ENCODE measurements at places on chromosomes 2 and 18.

GRCh38 chr18:37586656-37587225 is 21.1 kb upstream of the CELF4 start:
- DNase-seq: no peak

DNA sequence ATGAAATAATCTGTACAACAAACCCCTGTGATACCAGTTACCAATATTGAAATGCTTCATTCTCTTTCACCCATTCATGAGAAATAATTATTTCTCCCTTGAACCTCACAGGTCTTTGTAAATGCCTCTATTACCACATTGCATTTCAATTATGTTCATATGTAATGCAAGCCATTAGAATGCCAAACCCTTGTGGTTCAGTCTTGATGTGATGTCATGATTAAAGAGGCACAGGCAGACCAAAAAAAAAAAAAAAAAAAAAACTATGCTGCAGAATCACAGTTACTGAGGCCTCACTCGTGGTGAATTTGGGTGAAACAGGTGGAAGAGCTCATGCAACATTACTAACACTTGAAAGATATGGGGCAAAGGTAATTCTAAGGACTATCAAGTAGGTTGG is 9.4 kb upstream of the EPG5 start:
- DNase-seq: no peak

DNA sequence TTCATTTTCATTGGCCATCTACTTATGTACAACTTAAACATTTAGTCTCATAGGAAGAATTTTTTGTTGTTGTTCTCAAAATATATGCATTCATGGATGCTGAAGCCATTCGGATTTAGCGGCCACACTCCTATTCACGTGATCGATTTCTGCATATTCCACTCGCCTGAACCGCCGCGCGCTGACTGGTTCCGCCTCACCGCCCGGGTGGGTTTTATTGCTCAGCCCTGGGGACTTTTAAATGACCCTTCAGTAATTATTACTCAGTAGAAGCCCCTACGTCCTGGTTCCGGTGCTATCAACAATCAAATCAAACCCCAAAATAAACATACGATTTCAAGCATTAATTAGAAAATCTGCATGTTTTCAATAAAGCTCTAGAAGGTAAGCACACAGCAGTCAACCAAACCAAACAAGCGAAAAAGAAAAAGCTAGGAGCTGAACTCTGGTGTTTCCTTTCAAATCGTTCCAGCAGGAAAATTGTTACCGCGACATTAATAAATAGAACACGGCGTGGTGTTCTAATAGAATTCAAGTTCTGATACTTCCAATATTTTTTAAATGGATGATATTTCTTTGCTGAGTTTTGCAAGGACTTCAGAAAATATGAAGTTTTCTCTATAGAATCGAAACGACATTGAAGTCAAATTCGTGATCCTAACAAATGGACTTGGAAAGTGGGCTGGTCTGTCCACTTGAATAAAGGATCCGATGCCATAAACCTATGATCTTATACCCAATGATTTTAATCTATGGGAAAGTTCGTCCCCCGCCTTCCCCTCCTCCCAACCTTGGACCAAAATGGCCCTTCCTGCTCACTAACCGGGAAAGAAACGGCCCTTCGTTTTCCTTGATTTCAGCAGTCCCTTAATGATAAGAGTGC is 9.3 kb downstream of the PAX3 start:
- DNase-seq: peak; percentile 70

- DNase-seq: no peak
Observed at GRCh38 chr18:55838319-55838718, 250.3 kb upstream of the TCF4 start.

DNA sequence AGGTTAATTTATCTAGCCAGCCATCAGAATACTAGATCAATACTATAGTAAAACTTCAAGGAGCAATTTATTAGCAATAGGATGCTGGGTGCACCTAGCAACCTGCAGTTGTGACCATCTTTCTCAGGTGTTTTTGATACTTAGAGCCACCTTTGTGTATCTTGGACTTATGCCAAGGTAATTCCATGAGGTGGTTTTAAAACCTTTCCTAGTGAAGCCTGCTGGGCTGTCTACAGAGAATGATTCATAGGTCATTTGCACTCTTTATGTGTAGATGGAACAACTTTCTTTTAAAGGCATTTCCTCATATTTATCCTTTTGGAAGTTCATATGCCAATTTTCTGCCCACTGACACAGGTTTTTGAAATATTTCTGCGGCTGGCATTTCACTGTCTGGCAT is 1030.1 kb upstream of the POU3F3 start:
- DNase-seq: no peak

DNA sequence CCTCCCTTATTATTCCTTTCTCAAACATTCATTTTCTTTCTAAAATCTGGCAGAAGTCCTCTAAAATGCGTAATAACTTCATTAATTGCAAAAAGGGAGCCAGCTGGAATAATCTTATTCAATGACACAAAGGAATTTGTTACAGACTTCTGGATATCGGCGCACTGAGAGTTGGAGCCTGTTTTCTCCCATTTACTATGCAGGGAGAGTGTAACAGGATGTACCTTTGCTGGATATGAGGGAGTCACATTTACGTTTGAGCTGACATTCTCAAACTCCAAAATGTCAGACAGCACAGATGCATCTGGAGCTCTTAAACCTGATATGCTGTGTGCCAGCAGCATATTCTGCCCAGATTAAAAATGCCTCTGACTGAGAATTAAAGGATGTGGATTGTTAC is 275.3 kb downstream of the TMX3 start:
- DNase-seq: peak; percentile 15

DNA sequence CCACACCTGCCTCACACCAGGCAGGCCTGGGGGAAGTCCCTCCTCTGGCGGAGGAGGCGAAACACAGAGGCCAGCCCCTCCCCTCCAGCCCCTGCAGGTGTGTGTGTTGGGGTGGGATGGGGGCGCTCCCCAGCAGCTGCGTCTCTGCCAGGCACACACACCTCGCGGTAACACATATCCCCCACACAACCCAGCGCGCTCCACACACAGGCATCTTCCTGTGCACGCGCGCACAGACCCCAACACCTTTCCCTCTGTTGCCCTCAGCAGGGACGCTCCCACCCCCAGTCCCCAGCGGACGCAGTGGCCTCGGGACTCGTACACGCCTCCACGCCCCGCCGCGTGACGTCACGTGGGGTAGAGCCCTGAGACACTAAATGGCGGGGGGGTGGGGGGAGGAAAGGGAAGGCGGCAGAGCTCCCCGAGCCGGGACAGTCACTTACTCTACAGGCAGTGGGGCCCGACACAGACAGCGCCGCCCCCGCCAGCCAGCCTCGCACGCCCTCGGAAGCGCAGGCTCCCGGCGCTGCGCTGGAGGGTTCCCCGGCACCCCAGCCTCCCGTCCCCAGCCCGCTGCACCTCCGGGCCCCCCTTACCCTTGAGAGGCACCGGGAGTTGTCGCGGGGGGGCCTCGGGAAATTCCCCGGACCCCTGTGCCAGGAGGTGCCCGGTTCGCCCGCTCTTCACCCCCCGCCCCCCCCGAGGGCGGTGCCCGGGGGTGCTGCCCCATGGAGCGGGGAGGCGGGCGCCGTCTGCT is at the start of gene WNT10A:
Gene WNT10A (plus strand): TSS at position 751 of the 757 bp plus-strand sequence. CDS start 144 bp downstream, outside the sequence.
- peak; percentile 48 for DNase-seq

DNA sequence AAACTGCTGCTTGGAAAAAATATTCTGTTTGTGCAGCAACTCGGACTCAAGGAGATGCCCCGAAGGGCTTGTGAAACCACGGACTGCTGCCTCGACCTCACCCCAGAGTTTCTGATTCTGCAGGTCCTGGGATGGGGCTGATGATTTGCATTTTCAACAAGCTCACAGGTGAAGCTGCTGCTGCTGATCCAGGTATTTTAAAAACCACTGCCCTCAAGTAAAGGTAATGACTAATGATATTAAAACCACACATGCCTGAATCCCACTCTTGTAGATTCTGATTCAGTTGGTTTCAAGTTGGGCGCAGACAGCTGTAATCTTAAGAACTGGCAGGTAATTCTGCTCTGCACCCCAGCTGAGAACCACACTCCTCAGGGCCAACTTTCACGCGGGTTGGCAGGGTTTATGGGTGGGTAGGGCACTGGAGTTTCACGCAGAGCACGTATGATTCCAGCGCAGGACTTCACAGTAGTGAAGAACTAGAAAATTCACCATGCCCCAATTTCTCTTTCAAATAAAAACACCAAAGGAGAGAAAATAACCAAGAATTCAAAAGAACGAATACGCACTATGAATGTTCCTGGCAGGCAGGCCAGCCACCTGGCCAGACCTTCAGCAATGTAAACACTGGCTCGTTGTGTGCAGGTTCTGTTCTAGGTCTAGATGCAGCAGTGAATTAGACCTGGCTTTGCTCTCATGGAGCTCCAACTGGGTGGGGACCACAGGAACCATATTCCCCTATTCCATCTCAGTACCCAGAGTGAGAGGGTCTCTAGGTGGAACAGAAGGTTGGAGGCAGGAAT is 74.6 kb upstream of the ZFP36L2 start:
- no peak for DNase-seq

GRCh38 chr18:24322584-24323136 is 75.0 kb downstream of the OSBPL1A start:
- DNase-seq: no peak

DNA sequence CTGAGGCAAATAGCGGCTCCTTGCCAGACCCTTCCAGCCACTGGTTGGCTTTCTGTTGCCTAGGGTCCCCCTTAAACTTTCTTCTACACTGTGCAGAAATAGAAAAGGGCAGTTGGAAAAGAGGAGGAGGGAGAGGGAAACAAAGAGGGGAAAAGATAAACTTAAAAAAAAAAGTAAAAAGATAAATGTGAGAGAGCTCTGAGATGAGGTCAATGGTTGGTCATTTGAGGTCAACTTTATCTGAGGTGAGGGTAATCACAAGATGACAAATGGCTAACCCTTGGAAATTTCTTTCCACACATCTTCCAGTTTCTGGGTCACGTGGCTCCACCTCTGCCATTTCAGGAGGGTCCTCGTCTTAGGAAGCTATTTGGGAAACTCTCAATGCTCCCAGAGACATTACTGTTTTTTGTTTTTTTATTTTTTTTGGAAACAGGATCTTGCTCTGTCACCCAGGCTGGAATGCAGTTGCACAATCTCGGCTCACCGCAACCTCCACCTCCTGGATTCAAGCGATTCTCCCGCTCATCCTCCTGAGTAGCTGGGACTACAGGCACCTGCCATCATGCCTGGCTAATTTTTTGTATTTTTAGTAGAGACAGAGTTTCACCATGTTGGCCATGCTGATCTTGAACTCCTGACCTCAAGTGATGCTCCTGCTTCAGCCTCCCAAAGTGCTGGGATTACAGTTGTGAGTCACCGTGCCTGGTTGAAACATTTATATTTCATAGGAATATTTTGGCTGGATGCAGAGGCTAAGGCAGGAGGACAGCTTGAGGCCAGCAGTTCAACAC is 199.9 kb downstream of the TGIF1 start:
- no peak for DNase-seq

GRCh38 chr2:70730730-70731129 is 37.3 kb downstream of the ADD2 start:
- DNase-seq: no peak

GRCh38 chr2:177413703-177414102 is 21.1 kb downstream of the AGPS start:
- no peak for DNase-seq

DNA sequence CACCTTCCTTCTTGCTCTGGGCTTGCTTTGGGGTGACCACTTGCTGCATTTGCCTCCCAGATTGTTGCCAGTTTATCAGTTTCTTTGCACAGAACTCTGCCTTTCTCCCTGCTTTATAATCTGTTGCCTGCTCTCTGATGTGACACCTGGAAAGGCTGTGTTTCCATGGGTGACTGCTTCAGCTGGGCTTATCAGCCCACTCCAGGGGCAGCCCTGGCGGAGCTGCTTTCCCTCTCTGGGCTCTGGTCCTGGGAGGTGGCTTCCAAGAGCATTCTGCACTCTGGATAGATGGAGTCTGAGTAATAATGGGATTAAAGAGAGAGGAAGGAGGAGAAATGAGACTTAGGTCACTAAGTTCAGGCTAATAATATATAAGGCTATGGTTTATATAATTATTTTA is 352.7 kb downstream of the TSN start:
- no peak for DNase-seq

- DNase-seq: no peak
Observed at GRCh38 chr2:166081131-166081632, 46.6 kb downstream of the SCN1A start.

DNA sequence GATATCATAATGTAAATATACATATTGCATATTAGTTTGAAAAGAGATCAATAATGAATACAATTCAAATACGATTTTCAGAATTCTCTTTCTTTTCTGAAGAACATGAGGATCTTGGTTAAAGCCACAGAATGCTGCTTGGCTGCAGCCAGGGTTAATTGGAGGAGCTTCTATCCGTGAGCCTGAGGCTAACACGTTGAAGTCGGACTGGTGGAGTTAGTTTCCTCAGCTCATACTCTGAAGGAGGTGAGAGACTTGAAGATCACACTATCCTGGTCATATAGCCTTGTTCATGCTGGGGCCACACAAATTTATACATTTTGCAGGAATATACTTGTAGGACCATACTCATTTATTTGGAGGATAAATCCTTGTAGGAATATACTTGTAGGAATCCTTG is 335.8 kb downstream of the TRIB2 start:
- no peak for DNase-seq

- no peak for DNase-seq
Observed at GRCh38 chr2:178870703-178871102, 63.5 kb upstream of the TTN start.

DNA sequence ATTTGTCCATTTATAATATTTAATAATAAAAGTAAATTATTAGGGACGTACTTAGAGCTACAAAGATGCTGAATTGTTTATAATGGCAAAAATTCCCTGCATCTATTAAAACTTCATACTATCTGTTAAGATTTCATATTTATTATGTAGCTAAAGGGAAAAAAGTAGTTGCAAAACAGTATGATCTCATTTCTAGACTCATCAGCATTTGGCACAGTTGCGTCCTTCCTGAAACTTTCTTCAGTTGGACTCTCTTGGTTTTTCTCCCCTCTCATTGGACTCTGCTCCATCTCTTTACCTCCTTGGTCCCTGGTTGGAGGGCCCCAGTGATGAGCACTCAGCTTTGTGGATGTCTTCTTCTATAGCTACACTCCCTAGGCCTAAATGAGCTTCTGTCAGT is 99.6 kb downstream of the TMEM247 start:
- no peak for DNase-seq

- DNase-seq: no peak
Observed at GRCh38 chr18:63889626-63890025, 2.1 kb downstream of the SERPINB2 start.

DNA sequence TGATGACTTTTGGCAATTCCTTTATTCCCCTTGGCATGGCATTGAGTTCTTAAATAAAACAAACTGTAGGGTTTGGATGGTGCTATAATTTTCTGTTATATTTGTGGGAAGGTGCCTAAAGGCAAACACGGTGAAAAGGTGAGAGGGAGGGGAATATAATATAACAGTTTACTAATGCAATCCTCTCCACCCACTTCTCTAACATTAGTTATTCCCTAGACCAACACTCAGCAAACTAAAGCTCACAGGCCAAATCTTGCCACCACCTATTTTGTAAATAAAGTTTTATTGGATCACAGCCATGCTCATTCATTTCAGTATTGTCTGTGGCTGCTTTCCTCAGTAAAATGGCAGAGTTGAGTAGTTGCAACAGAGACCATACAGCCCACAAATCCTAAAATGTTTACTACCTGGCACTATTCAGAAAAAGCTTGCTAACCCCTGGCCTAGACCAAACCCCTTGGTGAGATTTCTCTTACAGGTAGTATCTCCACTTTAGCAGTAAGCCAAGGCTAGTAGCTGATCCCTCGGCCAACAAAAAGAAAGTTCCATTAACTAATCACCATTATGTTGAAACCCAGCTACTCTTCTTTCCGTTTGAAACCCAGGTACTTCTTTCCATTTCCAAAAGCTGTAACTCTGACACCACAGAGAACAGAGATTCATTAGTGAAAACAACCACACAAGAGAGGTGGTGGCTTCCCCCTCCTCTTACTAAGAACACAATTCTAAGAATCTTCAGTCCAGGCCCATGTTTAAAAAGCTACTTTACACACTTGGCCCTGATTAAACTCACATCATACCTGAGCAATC is 136.1 kb upstream of the CHAC2 start:
- no peak for DNase-seq
